ENCODE measurements at places on chromosomes 12 and 14. TPM values are rescaled to one million over a fixed set of nuclear protein-coding genes. Genes with fewer than 3 reads are reported as not detected.

DNA sequence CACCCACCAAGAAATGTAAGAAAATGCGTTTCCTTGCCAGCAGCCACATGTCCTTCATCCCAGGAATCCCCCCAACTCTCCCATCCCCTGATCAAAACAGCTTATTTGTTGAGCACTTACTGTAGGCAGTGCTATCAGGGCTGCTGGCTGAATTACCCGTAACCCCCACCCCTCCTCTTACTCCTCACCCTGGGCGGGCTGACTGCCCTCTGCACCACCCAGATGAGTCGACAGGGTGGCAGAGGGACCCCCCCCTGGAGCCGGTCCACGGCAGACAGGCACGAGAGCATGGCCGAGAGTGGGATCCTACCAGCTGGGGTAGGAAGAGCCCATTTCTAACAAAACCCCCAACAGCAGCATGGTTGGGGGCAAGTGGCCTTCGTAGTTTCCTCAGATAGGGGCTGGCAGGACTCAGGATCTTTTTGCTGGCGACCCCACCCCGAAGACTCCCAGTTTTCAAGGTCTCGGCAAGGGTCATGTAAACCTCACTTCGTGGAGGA is 1.1 kb upstream of the RHOF start:
- H3K36me3 ChIP-seq: peaks cover 6% of the 10 kb centered on the region
- peak; percentile 53 for DNase-seq
- H3K4me3 ChIP-seq: peak overlapping the region; percentile 98
- H3K27me3 ChIP-seq: no peaks in the 10 kb centered on the region
- peaks cover 51% of the 10 kb centered on the region for H3K4me1 ChIP-seq

DNA sequence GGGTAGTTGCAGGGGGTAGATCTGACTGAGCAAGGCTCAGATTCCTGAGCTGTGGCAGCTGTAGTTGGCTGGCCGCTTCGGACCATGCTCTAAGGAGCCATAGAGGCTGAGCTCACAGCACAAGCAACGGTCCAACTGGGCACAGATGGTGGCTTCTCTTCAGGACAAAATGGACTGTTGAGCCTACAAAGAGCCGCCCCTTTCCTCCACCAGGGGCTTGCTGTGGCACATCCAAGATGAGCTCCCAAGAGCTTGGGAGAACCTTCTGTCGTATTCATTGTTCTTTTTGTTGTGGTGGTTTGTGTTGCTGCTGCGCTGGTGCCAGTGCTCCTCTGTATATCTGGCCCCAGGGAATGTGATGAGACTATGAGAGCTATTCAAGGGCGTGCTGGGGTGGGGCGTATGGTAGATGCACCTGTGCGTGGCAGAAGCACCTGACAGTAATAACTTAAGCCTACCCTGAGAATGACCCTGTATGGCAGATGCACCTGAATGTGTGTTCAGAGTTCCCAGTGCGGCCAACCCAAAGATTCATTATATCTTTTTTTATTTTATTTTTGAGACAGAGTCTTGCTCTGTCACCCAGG is 17.8 kb upstream of the LGALS3 start:
- H3K27me3 ChIP-seq: no peaks in the 10 kb centered on the region
- DNase-seq: no peak
- peaks cover 19% of the 10 kb centered on the region for H3K4me1 ChIP-seq
- H3K36me3 ChIP-seq: no peaks in the 10 kb centered on the region
- H3K27ac ChIP-seq: no peak overlapping the region
- no peak overlapping the region for H3K4me3 ChIP-seq

DNA sequence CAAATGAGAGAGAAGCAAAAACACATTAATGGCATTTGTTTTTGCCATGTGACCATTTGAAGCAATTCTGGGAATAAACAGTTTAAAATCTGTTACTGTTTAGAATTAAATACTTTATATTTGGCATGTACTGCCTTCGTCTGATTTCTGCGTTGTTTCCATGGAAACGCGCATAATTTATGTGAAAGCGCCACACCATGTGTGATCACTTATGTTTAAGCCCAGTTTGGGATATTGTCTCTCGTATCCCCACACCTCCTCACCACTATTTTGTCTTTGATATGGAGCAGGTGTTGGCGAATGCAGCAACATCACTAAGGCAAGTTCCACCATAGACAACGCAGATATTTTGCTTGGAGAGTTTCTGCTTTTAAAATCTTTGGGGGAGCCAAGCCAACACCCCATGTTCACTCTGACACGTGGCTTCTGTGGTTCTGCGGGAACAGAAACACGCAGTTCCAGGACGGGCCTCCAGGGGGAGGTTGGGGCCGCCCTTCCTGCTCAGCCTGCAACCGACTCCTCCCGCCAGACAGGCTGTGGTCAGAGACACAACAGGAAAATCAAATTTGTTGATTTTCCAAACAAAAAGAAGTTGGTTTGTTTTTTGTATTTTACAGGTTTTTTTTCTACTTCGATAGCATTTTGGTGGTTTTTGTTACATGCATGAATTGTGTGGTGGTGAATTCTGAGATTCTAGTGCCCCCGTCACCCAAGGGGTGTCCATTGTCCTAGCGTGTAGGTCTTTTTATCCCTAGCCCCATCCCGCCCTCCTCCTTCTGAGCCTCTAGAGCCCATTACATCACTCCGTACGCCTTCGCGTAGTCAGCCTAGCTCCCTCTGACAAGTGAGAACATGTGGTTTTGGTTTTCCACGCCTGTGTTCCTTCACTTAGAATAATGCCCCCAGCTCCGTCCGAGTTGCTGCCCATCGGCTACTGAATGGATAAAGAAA is 101.9 kb upstream of the SFSWAP start:
- H3K36me3 ChIP-seq: no peaks in the 10 kb centered on the region
- no peaks in the 10 kb centered on the region for H3K27me3 ChIP-seq
- no peak overlapping the region for H3K4me3 ChIP-seq
- peaks cover 35% of the 10 kb centered on the region for H3K4me1 ChIP-seq

DNA sequence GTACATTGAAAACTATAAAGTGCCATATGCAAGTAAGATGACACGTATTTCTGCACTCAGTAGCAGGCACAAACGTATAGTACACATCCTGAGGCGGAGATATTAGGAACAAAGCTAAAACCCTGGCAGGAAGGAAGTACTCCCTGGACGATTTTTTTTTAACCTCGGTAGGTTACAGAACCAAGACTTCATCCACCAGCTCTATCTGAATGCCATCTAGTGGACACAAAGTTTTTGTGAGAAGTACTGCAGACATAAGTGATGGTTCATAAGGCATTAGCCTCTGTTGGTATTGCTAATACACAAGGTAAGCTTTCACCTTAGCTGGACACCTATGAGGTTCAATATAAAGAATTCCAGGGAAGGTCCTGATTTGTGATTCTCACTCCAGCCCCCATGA is 83.0 kb upstream of the CCDC196 start:
- H3K27ac ChIP-seq: no peak overlapping the region
- H3K4me3 ChIP-seq: peak overlapping the region; percentile 9
- no peaks in the 10 kb centered on the region for H3K36me3 ChIP-seq
- DNase-seq: no peak
- H3K4me1 ChIP-seq: peaks cover 3% of the 10 kb centered on the region

DNA sequence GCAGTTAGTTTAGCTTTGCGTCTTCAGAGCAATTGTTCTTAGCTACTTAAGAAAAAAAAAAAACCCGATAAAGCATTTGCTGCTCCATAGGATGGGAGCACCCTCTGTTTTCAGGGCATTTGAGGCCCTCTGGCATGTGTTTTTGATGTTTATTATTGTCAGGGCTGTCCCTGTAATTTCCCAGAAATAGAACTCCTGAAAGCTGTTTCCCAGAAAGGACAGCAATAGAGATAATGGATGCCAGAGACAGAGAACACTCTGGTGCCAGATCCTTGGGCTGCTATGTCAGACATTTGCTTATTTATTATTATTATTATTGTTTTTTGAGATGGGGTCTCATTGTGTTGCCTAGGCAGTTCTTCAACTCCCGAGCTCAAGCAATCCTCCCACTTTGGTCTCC is 201.3 kb downstream of the ALG10 start:
- no peak overlapping the region for H3K27ac ChIP-seq
- DNase-seq: no peak
- H3K4me3 ChIP-seq: no peak overlapping the region
- no peaks in the 10 kb centered on the region for H3K36me3 ChIP-seq
- no peaks in the 10 kb centered on the region for H3K4me1 ChIP-seq

ETNK1 gene
- total RNA-seq: 52.9 TPM

OTX2 gene
- total RNA-seq: not detected

Data from T-helper 17 cell (primary cell).